Prostate gland (tissue), 2 donors: ENCODE measurements at places on chromosomes 11 and 22. TPM values are rescaled to one million over a fixed set of nuclear protein-coding genes. Genes with fewer than 3 reads are reported as not detected.

DNA sequence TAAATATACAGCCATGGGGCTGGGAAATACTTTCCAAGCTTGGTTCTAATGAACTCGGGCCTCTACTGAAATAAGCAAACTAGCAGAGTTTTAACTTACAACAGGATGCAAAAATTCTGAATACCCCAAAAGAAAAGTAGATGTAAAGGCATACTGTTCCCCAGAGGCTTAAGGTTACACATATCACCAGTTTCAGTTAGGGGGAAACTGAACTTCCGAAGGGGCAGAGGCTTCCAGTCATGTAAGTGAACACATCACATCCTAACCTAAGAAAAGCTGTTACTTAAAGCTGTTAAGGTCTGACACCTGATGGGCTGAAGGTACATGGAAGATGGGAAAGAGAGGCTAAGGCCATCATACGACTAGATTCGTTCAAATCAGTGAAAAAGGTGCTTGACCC is 2.3 kb downstream of the GAB2 start:
- no peak for DNase-seq

GRCh38 chr22:44314425-44315067 is 1.8 kb upstream of the SHISAL1 start:
- no peak for DNase-seq

- DNase-seq = peak; percentile 62
Measured at GRCh38 chr11:12288212-12288930, 89.0 kb upstream of the PARVA start.

- no peak for DNase-seq
Measured at GRCh38 chr11:2561696-2562581, 117.1 kb downstream of the KCNQ1 start.

DNA sequence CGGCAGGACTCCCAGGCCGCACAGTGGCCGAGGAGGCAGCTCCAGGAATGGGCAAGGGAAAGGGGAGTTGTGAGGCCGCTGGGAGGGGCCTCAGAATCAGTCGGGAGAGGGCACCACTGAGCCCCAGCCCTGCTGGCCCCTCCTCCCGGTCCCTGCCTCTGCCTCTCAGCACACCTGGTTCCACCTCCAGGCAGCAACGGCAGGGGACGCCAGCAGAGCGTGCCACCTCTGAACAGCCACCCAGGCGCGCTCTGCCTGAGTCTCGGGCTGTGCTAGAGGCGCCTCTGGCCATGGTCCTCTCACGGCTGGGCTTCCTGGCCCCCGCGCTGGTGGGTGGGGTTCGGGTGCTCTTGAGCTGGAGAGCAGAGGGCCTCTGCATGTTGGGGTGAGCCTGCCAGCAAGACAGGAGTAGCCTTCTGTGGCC is 33.0 kb downstream of the MOB2 start:
- DNase-seq = peak; percentile 39

The SOX10 gene
- 3.3 TPM for total RNA-seq

The PRG2 gene
- total RNA-seq = 0.36 TPM

DNA sequence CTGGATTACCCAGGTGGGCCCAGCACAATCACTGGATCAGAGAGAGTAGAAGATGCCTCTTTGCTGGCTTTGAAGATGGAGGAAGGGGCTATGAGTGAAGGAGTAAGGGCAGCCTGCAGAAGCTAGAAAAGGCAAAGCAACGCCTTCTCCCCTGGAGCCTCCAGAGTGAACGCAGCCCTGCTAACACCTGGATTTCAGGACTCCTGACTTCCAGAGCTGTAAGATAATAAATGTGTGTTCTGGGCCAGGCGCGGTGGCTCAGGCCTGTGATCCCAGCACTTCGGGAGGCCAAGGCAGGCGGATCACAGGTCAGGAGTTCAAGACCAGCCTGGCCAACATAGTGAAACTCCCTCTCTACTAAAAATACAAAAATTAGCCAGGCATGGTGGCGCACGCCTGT is 102.4 kb downstream of the MORC2 start:
- no peak for DNase-seq

GRCh38 chr11:21723678-21724077 is 469.2 kb upstream of the ANO5 start:
- no peak for DNase-seq

GRCh38 chr11:123235117-123235655 is 40.1 kb upstream of the CLMP start:
- no peak for DNase-seq

DNA sequence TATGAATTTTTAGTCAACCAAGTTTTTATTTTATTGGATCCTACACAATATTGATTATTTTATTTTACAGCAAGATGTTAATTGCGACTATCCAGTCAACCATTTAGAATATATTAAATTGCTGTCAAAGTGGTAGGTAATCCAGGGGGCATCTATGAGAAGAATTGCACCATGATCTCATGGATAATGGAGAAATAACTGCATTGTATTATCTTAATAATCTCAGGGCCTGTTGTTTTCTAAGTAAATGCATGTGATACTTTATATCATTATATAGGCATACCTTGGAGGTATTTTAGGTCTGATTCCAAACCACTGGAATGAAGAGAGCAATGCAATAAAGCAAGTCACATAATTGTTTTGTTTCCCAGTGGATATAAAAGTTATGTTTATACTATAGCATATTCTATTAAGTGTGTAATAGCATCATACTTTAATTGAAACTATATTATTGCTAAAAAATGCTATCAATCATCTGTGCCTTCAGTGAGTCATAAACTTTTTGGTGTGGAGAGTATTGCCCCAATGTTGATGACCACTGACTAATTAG is 595.4 kb upstream of the CHORDC1 start:
- DNase-seq = no peak

DNA sequence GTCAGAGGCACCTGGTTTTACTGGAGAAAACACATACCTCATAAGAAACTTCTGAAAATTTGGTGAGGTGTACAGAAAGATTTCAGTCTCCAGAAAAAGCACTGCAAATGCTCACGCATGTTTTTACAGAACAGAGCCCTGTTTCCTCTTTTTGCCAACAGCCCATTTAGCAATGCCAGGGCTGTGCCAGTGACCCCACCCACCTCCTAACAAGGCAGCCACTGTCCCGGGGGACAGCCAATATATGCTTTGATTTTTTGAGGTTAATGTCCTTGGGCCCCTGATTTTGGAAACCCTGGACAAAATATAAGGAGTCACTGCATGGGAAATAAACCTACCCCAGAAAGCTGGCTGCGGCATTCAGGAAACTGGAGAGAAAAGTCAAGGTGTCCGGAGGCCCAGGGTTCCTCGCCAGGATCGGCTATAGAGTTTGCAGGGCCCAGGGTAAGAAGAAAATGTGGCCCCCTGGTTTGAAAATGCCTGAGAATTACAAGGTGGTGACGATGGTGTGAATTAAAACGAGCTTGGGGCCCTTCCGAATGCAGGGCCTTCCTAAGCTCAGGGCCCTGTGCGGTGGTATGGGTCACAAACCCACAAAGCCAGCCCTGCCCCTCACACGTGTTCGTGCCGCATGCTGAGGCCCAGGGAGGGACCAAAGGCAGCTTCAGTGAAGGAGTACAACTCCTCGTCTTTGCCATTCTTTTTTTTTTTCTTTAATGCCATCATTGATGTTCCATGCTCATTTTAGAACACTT is 71.1 kb upstream of the WNT7B start:
- DNase-seq = no peak

The OR51B5 gene
- total RNA-seq = 2.5 TPM

The GRIK4 gene
- 0.05 TPM for total RNA-seq
